ENCODE measurements at places on chromosomes 1 and 21. TPM values are rescaled to one million over a fixed set of nuclear protein-coding genes. Genes with fewer than 3 reads are reported as not detected.

DNA sequence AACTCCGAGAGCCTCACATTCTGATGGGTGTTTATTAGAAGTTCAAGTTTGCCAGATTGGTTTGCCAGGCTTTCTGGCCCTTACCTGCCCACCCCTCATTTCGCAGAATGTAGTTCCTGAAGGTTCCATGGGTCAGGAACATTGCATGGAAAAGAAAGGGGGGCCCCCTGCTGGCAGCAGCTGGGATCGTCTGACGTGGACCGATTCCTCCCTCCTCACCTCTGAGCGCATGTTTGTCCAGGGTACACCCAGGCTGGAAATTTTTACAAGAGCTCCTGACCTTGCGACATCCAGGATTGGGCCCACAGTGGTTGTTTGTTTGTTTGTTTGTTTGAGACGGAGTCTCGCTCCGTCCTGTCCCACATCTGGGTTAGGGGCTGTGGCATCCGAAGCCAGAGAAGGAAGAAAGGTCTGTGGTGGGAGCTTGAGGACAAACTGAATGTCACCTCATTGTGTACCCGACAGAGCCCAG is 126.0 kb upstream of the TMEM51 start:
- DNase-seq = peak; percentile 76

- DNase-seq = no peak
Measured at GRCh38 chr1:211547710-211548109, 31.3 kb downstream of the SLC30A1 start.

- DNase-seq = no peak
Measured at GRCh38 chr1:206557636-206558473, 50.5 kb downstream of the RASSF5 start.

DNA sequence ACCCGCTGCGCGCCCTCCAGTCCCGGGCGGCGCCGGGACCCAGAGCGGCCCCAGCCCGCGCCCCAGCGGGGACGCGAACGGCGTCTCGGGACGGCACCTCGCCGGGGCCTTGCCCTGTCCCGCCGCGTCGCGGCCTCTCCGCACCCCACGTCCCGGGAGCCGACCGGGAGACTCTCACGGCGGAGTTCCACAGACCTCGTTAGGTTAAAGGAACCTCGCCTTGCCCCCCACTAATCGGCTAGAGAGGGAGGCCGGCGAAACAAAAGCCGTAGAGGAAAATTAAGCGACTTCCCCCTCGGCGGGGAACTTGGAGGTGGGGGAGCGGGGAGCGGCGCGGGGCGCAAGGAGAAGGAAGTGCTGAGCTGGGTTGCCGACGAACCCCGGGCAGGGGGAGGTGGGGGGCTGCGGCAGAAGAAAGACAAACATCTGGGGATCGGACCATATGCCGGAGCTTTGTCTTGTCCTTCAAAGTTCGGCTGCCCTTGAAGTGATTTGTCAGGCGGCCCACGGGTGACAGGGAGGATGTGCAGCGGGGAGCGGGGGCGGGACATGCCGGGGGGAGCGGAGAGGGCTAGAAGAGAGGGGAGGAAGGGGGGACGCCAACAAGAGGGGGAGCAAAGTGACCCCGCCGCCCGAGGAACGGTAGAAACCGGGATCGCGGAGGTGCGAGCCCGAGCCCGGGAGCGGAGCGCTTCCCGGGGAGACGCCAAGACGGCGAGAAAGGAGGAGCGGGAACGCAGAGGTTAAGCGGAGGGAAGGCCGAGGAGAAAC is 120.0 kb upstream of the RRP15 start:
- DNase-seq = peak; percentile 24

GRCh38 chr1:43874716-43875115 is 58.9 kb upstream of the ARTN start:
- DNase-seq = no peak

- DNase-seq = no peak
Measured at GRCh38 chr21:45982758-45983648, 1.4 kb downstream of the COL6A1 start.

The AIRE gene
- not detected for total RNA-seq

The PBX1 gene
- 21.8 TPM for total RNA-seq
